NCI-H2227 treated with DMSO at 0.1 percent for 48 hours (cell line): ENCODE measurements at places on chromosomes 16 and 17.

DNA sequence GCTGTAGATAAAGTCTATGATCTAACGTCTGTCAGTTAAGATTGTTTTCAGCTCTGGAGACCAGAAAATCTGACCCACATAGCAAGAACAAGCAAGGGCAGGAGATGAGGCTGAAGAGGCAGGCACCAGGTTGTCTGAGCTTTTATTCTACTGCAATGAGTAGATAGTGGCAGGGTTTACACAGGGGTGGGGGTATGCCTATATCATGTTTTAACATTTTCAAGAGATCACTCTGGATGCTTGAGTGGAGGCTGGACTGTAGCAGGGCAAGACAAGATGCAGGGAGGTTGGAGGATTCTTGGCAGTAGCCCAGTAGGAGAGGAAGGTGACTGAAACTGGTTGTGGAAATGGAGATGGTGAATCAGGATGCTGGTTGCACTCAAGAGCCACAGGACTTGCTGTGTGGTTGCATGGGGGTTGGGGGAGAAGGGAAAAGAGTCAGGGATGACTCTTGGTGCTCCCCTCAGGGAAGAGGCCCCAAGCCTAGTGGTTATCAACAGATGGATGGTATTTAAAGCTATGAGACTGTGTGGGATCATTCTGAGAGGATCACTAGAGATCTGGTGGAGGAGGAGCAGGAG lies 143.1 kb upstream of the KCNJ18 start:
- DNase-seq = no peak

DNA sequence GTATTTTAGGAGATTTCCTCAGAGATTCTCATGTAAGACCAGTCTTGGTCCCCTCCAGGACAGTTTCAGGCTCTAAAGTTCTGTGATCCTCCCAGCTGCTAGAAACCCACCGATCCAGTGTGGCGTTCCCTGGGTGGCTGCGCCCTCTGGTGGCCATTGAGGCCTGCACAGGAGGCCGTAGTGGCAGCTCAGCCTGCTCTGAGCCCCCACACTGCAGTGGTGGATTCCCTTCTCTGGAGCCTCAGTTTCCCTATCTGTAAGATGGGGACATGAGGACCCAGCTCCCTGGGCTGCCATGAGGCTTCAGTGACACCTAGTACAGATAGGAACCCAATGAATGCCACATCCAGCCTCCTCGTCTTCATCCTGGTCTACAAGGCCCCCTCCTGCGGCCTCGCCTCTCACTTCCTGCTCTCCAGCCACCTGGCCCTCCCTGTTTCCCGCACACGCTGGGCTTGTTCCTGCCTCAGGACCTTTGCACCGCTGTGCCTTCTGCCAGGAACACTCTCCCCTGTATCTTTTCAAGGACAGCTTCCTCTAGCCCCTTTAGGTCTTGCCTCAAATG lies 16.5 kb downstream of the CCDC102A start:
- no peak for DNase-seq

GRCh38 chr17:44599298-44600175 lies 42.3 kb downstream of the FZD2 start:
- no peak for DNase-seq

GRCh38 chr16:80046848-80047247 lies 446.3 kb upstream of the MAF start:
- DNase-seq = no peak

- no peak for DNase-seq
Measured at GRCh38 chr17:20122254-20122879, 113.2 kb downstream of the SPECC1 start.

DNA sequence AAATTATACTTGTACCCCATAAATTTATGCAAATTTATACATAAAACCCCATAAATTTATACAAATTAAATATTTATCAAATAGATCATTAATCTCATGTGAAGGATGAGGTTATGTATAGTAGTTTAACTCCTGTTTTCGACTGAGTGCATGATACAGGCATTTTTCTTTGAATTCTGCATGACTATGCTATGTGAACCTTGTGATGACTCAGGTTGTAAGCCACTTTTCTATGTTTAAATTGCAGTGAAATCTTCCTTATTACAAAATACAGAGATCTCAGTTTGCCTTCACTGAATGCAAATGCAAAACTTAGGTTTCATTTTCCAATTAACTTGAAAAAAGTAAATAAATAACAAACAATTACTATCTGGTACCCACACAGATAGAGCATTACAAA lies 843.7 kb downstream of the CDH11 start:
- DNase-seq = no peak

- DNase-seq = no peak
Measured at GRCh38 chr16:35561346-35561745, 2101.9 kb downstream of the TP53TG3F start.

- no peak for DNase-seq
Measured at GRCh38 chr16:30677931-30678585, 19.8 kb downstream of the FBRS start.

- DNase-seq = no peak
Measured at GRCh38 chr17:49513641-49514040, 18.5 kb downstream of the NGFR start.

DNA sequence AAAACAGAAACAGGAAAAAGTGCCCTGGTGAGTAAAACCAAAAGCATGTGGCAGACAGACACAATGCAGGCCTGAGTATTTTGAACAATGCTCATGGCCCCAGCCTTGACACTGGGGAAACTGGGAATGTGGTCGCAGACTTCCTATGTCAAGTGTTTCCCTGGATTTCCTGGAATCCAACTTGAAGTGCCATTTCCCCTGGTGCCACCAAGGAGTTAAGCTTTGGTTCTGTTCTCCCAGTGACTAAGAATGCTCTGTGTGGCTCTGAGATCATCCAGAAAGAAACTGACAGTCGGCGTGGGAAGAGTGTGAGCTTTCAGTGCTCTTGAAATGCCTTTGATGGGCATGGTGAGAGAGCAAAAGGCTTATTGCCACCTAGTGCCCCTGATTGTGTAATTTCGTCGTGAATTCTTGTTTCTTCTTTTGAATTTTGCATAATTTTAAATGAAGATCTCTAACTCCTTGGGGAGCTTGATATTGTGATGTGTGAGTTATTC lies 96.0 kb downstream of the YPEL2 start:
- no peak for DNase-seq

GRCh38 chr16:9123871-9124270 lies 32.4 kb downstream of the HAPSTR1 start:
- DNase-seq = no peak

DNA sequence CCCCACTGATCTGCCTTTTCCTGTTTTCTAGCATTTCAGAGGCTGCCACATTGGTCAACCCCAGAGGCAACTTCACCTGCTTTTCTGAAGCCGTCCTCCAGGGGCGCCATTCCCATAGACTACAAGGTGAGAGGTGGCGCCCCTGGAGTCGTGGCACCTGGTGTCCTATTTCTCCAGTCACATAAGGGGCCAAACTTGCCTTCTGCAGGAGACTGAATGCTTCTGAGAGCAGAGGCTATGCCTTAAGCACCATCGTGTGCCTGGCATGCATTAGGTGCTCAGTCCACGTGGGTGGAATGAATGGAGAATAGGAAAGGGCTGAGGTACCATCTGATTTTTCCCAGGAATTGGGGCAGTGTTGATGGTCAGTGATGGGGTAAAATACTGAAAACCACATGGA lies 164.8 kb downstream of the HAPSTR1 start:
- no peak for DNase-seq

- DNase-seq = peak; percentile 34
Measured at GRCh38 chr16:70589998-70590471, 56.3 kb upstream of the IL34 start.

DNA sequence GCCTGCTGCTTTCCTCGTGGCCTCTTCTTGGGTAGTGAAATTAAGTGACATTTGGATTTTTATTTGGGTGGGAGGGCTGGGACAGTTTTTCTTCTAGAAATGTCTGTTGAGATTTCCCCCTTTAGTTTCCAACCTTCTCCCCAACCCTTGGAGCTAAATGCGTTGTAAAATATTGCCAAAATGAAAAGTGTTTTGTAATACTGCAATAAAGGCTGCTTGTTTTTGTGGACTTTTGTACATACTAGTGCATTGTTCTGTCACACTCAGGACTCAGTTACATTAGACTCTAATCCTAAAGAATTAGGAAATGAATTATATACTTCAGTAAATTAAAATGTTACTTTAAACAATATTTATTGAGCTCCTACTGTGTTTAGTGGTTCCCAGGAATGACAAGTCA lies 21.7 kb downstream of the HEATR9 start:
- no peak for DNase-seq

DNA sequence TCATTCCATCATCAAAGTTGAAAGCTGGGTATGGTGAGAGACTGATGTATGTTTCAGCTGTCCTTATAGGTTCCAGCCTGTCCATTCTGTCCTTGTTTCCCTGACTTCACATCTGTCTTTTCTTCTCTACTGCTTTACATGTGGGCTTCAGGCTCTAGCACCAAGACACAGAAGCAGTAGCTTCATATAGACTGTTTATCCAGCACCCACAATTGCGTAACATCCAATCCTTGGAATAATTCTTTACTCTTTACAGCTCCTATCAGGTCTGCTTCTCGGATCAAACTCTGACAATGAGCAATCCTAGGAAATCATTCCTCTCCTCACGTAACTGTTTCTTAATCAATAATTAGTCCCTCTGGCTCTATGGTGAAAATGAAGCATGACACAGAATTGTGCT lies 158.9 kb downstream of the CA10 start:
- no peak for DNase-seq

- no peak for DNase-seq
Measured at GRCh38 chr16:56436258-56436657, 10.9 kb upstream of the AMFR start.

DNA sequence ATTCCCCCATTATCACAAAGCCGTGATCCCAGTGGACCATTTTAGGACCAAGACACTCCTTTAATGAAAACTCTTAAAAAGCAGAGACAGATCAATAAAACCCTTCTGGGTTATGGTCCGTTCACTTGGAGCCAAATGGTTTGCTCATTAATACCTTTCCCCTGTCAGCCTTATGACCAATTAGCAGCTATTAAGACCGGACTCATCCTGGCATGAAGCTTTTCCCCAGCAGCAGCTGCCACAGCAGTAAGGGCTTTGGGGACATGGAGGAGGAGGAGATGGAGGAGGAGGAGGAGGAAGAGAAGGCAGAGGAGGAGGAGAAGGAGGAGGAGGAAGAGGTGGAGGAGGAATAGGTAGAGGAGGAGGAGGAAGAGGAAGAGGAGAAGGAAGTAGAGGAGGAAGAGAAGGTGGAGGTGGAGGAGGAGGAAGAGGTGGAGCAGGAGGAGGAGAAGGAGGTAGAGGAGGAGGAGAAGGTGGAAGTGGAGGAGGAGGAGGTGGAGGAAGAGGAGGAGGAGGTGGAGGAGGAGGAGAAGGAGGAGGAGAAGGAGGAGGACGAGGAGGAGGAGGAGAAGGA lies 50.1 kb upstream of the IRX3 start:
- no peak for DNase-seq

- DNase-seq = no peak
Measured at GRCh38 chr16:31216422-31217135, at the start of gene PYDC1. PYDC1 (minus strand) TSS chr16:31217135; CDS start chr16:31217028, 107 bp downstream.

- DNase-seq = no peak
Measured at GRCh38 chr17:79033741-79034501, 10.0 kb downstream of the C1QTNF1 start.

- no peak for DNase-seq
Measured at GRCh38 chr16:26058326-26058725, 366.6 kb downstream of the HS3ST4 start.

- DNase-seq = no peak
Measured at GRCh38 chr16:47037396-47037745, 63.9 kb upstream of the DNAJA2 start.

DNA sequence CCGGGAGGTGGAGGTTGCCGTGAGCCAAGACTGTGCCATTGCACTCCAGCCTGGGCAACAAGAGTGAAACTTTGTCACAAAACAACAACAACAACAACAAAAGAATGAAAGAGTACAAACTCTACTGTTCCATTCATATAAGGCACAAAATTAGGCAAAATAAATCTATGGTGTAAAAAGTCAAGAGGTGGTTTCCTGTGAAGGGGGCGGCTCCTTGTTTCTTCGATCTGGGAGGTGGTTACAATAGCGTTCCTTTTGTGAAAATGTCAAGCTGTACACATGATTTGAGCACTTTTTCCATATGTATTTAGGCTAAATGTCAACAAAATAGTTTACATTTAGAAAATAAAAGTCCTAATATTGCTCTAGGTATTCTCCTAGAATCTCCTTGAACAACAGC lies 6.9 kb downstream of the SIAH1 start:
- DNase-seq = no peak

DNA sequence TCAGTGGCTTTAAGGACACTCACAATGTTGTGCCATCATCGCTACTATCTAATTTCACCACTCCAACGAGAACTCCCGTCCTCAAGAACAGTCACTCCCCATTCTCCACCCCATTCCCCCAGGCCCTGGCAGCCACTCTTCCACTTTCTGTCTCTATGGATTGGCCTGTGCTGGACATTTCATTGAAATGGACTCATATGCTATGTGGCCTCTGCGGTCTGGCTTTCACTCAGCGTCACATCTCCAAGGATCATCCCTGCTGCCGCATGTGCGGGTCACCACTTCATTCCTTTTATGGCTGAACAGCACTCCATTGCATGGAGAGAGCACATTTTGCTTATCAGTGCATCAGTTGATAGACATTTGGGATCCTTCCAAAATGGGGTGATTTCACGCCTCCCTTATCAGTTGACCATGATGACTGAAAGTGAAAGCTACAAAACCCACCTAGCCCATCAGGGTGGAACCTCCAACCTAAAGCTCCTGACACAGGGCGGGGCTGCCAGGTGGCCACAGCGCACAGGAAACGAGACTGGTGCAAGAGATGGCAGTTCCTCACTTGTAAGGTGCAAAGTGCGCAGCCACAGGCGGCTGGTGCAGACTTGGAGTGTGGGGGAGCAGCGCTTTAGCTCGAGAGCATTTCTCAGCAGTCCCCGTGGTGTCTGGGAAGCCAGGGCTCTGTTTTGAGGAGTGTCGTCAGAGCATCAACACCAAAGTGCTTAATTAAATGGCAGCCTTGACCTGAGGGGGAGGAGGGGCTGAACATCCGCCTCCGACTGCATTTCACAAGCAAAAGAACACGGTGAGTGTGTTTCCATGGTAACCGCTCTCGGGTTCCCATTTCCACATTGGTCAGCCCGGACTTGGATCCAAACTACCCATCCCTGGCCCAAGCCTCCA lies 23.8 kb downstream of the COTL1 start:
- DNase-seq = peak; percentile 62
